ENCODE measurements at places on chromosomes 4 and X.
A peak's percentile ranks its signal among the peaks of the same experiment; 100 is the strongest.

- no peak for DNase-seq
These were observed 20.8 kb downstream of the GAK start for GRCh38 chr4:911221-911751.

- DNase-seq = no peak
These were observed 40.8 kb downstream of the EVC start for GRCh38 chr4:5751666-5752375.

GRCh38 chr4:98406819-98407218 is 145.6 kb downstream of the RAP1GDS1 start:
- DNase-seq = no peak

- no peak for DNase-seq
These were observed 133.4 kb upstream of the TTC29 start for GRCh38 chr4:147078875-147079658.

DNA sequence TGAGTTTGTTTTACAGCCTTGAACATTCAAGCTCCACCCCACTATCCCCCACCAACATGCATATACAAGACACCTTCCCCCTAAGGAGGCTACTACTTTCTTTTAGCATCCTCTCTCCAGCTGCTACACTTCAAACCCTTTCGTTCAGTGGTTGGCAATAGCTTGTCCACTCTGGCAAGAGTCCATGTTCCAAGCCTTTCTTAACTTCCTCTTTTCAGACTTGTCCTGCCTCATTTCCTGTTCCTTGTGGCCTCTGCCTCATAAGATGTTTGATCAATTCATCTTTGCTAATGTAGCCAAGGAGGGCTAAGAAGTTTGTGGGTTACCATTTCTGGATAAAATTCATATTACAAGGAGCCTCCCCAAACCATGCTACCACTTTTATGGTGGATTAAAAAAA is 20.8 kb upstream of the ZCCHC12 start:
- no peak for DNase-seq

DNA sequence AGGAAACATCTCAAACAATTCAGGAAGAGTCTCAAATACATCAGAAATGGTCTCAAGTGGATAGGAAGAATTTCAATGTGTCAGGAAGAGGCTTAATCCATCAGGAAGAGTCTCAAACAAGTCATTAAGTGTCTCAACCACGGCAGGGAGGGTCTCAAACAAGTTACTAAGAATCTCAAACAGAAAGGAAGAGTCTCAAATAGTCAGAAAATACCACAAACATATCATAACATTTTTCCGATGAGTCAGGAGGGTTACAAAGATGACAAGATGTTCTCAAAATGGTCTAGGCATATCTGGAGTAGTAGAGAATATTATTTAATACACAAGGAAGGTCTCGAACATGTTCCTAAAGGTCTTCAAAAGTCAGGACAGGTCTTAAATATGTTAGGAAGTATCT is 109.3 kb upstream of the USP9X start:
- DNase-seq = no peak

DNA sequence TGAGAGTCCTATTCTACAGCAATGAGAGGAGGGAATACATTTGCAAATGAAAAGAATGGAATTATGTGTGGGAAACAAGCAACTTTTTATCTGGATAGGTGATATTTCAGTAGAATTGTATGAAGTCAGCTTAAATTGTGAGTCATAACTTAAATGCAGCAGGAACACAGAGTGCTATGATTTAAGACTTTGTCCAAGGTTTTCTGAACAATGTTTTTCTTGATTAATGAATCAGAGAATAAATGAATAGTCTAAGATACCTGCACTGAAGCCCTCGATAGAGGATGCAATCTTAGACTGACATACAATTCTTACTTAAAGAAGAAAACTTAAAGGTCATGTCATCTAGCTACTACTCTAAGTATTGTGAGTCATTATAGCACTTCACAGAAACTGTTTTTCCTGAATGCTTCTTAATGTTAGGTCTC is 8.0 kb downstream of the ARHGEF38 start:
- DNase-seq = no peak

GRCh38 chr4:144115519-144115918 is 25.0 kb downstream of the GYPA start:
- no peak for DNase-seq

GRCh38 chr4:148874331-148874730 is 432.1 kb upstream of the NR3C2 start:
- DNase-seq = no peak

- no peak for DNase-seq
These were observed 168.8 kb downstream of the PCDH18 start for GRCh38 chr4:137363496-137363895.

DNA sequence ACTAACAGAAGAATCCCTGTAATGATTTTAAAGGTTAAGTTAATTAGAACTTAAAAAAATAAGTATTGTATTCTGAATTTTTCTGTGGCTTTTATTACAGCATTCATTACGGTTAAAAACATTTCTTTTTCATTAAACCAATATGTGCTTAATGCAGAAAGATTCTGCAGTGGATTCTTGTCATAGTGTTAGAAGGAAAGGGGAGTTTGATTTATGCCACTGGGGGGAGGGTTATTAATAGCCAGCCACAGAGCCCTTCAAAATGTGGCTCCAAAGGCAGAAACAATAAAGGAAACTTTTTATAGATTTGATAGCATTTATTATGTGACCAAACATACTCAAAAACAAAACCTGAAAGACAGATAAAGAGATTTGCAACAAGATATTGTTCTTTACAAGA is 9.1 kb downstream of the SMAD1 start:
- DNase-seq = no peak

DNA sequence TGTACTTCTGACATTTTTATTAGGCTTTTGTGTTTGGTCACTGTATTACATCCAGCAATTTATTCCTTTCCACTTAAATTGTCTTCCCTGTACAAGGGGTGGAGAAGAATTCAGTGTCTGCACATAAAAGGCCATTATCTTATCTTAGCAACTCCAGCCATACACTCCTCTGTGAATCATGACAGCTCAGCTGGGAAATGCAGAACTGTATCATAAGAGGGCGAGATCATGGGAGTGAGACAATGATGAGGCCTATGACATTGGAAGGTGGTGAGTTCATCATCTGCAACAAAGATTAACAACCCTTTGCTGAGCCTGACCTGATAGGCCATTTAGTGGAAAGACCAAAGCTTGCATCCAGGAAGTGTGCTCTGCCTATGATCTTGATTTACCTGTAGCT is 33.3 kb downstream of the SLIT2 start:
- no peak for DNase-seq

- DNase-seq = no peak
These were observed 104.1 kb downstream of the TNIP2 start for GRCh38 chr4:2651998-2652397.

DNA sequence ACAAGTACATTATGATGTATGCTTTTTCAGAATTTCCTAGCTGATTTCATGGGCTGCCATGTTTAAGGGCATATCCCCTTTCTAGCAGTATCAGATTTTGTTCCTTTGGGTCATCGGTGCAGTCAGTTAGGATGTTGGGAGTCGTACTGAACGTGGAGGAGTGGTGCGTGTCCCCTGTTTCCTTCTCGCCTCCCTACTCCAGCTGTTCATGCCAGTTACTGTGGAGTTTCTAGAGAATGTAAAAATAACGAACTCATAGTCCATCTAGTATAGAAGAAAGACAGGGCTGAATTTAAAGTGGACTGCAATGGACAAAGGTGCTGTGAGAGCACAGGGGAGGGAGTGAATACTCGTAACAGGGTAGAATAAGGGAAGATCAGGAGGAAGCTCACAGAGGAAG is 111.3 kb downstream of the CEP135 start:
- no peak for DNase-seq

DNA sequence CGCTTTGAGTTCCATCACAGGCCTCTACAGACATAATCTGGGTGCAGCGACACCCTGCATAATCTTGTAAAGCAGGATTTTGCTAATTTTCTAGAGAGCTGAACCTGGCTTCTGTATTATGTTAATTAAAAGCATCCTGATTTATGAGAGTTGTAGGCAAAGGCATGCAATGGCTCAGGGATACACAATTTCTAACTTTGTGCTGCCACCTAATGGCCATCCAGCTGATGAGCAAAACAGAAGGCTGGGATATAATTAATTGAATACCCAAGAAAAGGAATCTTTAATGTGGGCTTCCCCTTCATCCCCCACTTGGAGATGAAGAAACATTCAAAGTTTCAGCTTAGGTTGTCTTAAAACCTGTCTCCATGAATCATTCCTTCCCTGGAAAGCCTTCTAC is 78.1 kb downstream of the BMP15 start:
- no peak for DNase-seq

- DNase-seq = no peak
These were observed 123.9 kb downstream of the UCHL1 start for GRCh38 chr4:41380511-41381157.

GRCh38 chr4:86670756-86671155 is 76.6 kb downstream of the PTPN13 start:
- no peak for DNase-seq

DNA sequence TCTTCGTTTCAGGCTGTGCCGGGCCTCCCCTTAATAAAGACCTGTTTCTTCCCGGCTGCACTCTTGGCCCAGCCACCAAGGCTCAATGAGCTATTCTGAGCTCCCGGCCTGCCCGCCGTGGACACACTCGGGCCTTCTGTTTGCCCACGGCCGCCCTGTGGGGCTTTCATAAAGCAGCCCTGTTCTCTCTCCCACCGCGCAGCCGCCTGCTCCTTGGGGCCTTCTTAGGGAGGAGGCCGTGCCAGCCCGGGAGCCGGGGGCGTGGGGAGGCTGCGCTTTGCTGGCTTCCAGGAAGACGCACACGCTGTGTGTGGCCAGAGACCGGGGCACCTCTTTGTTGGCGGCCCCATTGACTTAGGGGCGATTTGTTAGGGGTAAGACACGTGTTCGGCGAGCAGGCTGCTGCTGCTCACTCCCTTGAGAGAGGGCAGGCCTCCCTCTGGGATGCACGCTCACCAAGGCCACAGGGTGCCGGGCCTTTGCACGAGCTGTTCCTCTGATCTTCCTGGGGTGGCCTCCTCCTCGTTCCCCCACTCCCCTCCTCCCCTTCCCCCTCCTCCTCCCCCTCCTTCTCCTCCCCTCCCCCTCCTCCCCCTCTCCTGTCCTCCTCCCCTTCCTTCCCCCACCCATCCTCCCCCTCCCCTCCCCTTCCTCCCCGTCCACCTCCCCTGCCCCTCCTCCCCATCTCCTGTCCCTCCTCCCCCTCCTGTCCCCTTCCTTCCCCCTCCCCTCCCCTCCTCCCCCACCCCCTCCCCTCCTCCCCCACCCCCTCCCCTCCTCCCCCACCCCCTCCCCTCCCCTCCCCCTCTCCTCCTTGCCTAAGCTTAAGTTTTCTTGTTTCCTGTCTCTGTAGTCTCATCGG is 11.3 kb downstream of the BLOC1S4 start:
- no peak for DNase-seq

- DNase-seq = no peak
These were observed 46.4 kb downstream of the ACOX3 start for GRCh38 chr4:8394061-8394519.

DNA sequence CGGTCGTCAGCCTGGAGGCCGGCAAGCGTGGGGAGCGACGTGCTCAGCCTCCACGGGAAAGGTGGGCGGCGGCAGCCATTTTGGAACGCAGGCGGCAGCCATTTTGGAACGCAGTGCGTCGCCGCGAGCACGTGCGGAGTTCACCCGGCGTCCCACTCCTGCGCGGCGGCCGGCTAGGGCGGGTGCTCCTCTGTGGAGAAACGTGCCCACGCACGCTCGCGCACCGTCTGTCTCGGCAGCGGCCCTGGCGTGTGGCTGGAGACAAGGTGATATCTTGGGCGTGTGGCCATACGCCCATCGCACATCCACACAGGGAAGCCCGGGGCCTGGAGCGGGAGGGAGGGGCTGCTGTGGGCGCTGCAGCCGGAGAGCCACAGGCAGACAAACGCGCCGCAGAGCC is 21.1 kb downstream of the CPLX1 start:
- DNase-seq = no peak

DNA sequence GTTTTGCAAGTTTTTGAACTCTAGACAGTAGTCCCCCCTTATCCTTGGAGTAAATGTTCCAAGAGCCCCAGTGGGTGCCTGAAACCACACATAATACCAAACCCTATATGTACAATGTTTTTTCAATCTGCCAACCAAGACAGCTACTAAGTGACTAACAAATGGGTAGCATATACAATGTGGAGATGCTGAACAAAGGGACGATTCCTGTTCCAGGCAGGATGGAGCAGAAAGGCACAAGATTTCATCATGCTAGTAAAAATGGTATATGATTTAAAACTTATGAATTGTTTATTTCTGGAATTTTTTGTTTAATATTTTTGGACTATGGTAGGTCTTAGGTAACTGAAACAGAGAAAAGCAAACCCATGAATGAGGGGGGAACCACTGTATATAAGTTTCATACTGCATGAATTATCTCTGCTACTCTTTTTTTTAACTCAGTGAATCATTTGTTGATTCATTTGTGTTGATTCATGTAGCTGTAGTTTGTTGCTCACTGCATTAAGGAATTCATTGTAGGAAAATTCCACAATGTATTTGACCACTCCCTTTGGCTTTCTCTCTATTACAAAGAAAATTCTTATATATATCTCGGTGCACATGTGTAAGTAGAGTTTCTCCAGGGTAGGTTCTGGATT is 21.9 kb upstream of the ANXA3 start:
- DNase-seq = no peak

GRCh38 chr4:36492590-36492989 is 211.2 kb downstream of the DTHD1 start:
- no peak for DNase-seq

GRCh38 chr4:138919094-138919936 is 96.3 kb upstream of the NOCT start:
- peak; percentile 20 for DNase-seq

DNA sequence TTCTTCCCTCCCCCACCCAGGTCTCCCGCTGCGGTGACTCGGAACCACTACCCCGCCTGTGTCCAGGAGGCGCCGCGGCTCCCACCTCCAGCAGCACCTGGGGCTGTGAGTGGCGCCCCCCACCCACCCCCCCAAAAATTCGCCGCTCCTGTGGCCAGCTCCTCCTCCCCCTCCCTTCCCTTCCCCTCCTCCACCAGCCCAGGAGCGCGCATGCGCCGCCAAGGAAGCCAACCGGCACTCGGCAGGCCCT is 278 bp downstream of the CLOCK start:
- no peak for DNase-seq

DNA sequence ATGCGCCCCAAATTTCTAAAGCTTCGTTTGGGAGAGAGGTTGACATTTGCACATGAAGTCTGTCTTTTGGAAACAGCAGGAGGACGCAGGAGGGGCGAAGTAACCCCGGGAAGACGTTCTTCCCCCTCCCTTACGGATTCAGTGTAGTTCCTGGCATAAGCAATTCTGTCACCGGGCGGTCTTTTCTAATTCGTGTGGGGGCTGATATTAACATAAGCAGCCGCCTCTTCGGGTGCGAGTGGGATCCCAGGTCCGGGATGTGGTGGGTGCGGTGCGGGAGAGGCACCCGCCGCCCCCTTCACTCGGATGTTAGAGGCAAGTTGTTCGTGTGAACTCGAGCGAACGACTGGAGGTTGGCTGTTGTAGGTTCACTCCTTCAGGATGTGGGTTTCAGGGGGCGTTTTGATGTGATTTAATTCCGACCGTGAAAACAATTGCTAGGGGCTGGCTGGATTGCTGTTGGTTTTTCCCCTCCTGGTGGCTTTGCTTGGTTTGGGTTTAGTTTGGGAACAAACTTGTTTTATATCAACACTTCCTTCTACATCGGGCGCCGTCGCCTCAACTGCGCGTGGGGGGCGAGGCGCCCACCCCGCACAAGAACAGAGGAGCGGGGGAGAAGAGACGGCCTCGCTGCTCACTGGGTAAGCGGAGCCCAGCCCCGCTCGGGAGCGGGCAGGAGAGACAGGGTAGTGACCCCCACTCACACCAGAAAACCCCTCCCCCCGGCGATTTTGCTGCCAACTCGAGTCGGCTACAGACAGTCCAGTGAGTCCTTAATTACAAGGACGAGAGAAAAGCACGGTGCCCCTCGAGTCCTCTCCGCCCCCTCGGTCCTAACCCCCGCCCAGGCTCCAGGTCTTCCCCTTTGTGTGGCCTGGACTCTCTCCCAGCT is 2.9 kb upstream of the LEF1 start:
- no peak for DNase-seq

Measured in stimulated activated CD4-positive, alpha-beta T cell treated with anti-CD3 and anti-CD28 coated beads, TNF-alpha, amount 100 ng/mL, for 1 hour (primary cell).